ENCODE measurements at places on chromosomes 6 and 20.

- no peak for DNase-seq
Observed at GRCh38 chr6:166610069-166610468, 17.0 kb downstream of the RPS6KA2 start.

DNA sequence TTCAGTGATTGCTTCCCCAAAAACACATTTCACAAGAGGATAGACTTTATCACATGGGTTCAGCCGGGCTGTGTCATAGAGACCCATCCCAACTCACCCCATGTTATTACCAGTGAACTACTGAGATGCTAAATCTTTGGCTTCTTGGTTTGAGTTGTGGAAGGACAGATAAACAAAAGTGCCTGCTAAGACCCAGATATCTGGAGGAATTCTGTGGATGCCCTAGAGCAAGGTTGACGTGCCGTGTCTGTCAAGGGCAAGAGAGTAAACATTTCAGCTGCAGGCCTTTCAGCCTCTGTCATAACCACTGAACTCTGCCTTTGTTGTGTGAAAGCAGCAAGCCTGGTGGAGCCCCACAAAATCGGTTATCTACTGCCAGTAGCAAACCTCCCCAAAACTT lies 11.2 kb upstream of the THBD start:
- no peak for DNase-seq

GRCh38 chr6:157541618-157542413 lies 160.8 kb downstream of the ZDHHC14 start:
- DNase-seq, result no peak

- peak; percentile 23 for DNase-seq
Observed at GRCh38 chr20:478949-479429, 16.7 kb upstream of the TBC1D20 start.

- no peak for DNase-seq
Observed at GRCh38 chr20:1479831-1480595, 11.2 kb downstream of the SIRPB2 start.

GRCh38 chr6:92521553-92521952 lies 897.8 kb downstream of the EPHA7 start:
- no peak for DNase-seq

DNA sequence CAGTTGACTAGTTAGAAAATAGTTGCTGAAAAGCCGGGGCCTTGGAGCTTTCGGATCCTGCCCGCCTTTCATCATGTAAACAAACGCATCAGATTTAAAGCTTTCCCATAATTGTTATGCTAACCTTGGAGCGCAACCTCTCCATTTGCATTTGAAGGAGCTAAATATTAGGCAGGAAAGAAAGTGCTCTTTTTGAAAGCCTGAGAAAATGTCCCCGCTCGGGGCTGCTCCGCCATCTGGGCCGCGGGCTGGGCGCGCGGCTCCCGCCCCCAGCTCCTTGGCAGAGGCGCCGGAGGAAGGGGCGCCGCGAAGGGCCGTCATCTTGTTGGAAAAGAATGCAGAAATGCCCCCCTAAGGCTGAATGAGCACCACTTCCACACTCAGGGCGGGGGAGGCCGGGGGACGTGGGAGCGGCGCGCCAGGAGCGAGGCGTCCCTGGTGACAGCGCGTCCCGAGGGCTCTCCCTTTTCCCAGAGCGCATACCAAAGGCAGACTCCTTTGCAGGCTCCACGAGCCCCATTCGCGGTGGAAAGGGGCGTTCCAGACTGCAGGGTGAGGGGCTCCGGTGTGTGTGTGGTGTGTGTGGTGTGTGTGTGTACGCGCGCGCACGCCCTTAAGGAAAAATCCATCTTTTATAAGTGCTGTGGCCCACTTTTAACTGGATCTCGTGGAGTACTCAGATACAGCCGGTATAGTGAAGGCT lies 145.6 kb upstream of the ID4 start:
- no peak for DNase-seq

GRCh38 chr6:156916130-156916801 lies 139.1 kb downstream of the ARID1B start:
- no peak for DNase-seq

GRCh38 chr6:38319256-38320212 lies 320.2 kb downstream of the BTBD9 start:
- no peak for DNase-seq

GRCh38 chr6:152723398-152723797 lies 25.7 kb downstream of the MYCT1 start:
- no peak for DNase-seq

GRCh38 chr6:52495922-52496321 lies 75.8 kb downstream of the EFHC1 start:
- DNase-seq, result peak; percentile 7

GRCh38 chr20:44406572-44407137 lies 51.2 kb downstream of the HNF4A start:
- no peak for DNase-seq

DNA sequence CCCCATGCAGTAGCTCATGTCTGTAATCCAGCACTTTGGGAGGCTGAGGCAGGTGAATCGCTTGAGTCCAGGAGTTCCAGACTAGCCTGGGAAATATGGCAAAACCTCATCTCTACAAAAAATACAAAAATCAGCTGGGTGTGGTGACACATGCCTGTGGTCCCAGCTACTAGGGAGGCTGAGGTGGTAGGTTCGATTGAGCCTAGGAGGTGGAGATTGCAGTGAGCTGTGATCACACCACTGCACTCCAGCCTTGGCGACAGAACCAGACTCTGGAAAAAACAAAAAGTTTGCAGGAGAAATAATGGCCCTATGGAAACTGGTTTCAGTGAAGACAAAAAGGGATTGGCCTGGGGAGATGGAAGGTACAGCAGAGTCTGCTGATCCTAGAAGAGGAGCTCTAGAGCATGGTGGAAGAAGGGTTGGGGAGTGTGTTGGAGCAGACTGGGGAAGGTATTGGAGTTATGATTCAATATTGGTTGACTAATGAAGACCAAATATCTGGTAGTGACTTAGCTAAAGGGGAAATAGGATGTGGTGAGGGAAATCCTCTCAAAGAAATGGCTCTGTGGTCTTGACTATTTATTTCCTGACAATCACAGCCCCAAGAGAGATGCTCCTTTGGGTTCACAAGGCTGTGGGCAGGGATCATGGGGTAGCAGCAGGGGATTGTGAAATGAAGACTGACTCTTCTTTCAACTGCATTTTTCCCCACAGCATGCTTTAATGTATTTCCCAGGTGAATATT lies 281.9 kb downstream of the UTRN start:
- DNase-seq, result no peak

GRCh38 chr6:109461733-109462526 lies 6.4 kb upstream of the MICAL1 start:
- no peak for DNase-seq

DNA sequence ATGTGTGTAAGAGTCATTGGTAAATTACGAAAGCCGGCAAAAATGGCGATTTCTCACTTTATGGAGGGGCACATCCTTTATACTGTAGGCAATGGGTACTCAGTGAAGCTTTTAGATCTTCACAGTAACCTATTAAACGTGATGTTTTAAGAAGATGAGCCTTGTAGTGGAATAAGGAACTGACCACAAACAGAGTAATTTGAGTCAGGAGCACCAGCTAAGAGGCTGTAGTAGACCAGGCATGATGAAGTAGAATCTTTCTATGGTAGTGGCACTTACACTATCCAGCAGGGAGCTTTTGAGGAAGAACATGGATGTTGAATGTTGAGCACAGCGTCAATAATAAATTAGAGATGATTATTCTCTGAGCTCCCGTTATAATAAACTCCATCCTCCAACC lies 65.9 kb downstream of the HIVEP2 start:
- no peak for DNase-seq

- no peak for DNase-seq
Observed at GRCh38 chr6:20892365-20892764, 358.1 kb downstream of the CDKAL1 start.

- DNase-seq, result no peak
Observed at GRCh38 chr6:44696686-44697085, 309.2 kb downstream of the CDC5L start.

GRCh38 chr20:13863244-13863643 lies 78.4 kb downstream of the NDUFAF5 start:
- DNase-seq, result no peak

GRCh38 chr6:144762469-144762868 lies 477.3 kb downstream of the UTRN start:
- DNase-seq, result no peak

DNA sequence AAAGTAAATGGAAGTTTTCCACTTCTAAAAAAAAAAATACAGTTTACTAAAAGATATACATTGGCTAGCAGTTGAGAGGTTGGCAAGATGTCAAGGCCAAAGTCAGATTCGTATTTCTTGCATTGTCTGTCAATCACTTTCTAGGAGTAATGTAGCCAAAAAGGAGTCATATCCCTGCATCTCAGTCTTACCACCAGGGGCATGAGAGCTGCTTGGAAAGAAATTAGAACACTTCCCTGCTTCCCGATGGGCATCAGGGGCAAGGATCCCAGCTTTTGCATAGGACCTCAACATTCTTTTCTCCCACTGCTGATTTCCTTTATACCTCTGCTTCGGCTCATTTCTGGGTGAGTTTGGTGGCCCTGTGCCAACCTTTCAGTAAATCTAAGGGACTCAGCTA lies 581.0 kb upstream of the MAP3K7 start:
- no peak for DNase-seq

- DNase-seq, result no peak
Observed at GRCh38 chr6:152206072-152206818, 398.8 kb downstream of the ESR1 start.

DNA sequence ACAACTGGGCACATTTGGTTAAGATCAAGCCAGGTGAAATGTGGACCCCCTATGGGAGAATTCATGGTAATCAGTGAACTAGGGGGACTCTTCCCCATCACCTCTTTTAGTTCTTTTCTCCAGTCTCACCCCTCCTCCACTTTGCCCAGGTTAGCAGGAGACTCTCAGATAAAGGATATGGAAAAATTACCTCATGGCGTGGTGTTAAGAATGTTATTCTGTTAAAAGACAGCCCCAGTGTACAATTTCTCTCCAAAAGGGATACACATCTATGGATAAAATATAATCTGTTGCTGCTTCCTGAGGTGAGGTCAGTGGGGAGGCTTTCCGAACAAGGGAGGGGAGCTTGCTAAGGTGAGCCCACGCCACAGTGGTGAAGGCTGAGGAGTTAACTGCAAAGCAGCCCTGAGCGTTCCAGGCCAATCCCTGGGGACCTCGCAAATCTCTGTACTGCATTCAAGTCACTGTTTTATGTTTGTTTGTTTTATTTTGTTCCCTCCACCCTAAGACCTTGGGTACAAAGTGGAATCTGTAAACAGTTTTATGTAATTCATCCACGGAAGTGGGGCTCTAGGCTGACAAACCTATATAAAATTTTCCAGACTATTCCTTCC lies 52.0 kb downstream of the ADGRF1 start:
- DNase-seq, result no peak

DNA sequence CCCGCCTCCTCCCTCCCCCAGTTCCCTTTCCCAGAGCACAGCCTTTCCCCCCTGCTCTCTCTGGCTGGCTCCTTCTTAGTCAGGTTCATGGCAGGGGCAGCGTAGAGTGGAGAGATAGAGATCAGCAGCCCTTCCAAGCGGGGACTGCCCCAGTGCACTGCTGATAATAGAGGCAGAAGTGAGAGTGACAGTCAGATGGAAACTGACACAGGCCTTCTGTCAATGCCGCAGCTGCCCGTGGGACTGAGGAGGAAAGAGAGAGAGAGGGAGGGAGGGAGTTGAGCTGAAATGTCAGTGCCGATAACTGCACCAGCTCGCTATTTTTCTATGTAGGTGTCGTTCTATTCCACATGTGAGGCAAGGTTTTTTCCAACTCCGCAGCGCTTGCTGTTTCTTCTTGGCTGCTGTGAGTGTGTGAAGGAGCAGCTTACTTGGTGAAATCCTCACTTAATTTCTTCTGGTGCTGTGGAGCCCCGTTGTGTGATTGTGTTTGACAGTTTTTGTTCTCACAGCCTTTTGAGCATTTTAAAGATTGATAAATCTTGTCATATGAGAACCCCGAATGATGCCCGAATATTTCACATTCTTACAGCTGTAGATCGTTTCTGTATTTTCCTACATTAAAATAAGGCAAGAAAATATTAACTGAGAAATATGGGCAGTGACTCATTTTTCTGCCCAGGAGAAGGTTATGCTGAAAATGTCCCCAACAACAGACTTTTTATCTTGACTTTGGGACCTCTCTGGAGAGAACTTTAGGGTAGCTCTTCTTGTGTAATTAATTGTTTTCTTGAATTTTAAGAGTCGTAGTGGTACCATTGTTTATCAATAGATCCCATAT lies 386.4 kb upstream of the MMS22L start:
- DNase-seq, result no peak

DNA sequence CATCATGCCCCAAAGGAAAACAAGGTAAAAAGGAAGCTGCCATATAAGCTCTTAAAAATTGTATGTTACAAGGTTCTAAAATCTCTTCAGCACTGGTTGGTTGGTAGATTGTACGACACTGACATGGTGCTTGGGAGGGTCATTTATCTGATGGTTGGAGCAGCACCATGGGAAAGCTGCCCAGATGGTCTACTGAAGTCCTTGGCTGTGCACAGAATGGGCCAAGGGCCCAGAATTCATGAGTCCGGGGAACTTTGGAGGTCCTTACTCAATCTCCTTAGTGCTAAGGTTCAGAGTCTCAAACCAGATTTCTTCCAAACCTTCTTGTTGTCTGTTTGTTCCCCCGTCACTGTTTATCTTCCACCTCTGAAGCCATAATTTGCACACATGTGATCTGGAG lies 314.4 kb downstream of the ESR1 start:
- DNase-seq, result no peak

DNA sequence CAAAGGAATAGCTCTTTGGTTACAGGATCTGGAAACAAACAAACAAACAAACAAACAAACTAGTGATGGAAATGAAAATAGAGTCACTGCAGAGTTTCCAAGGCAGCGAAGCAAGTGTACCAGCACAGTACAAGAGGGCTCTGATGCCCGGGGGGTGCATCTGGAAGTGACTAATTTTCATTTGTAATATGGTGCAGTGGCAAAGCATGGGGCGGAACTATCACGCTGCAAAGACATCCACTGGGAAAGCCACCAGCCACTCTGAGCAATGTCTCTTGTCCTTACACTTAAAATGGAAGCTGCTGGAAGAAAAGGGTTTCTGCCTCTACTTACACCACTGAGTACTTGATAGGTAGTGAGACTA lies 44.4 kb upstream of the NEDD9 start:
- no peak for DNase-seq
